ENCODE measurements at places on chromosomes 16 and 17.

GRCh38 chr17:75124041-75124818 lies 7.3 kb downstream of the NT5C start:
- peak; percentile 82 for DNase-seq

GRCh38 chr16:83212301-83212841 lies 585.6 kb downstream of the CDH13 start:
- no peak for DNase-seq

DNA sequence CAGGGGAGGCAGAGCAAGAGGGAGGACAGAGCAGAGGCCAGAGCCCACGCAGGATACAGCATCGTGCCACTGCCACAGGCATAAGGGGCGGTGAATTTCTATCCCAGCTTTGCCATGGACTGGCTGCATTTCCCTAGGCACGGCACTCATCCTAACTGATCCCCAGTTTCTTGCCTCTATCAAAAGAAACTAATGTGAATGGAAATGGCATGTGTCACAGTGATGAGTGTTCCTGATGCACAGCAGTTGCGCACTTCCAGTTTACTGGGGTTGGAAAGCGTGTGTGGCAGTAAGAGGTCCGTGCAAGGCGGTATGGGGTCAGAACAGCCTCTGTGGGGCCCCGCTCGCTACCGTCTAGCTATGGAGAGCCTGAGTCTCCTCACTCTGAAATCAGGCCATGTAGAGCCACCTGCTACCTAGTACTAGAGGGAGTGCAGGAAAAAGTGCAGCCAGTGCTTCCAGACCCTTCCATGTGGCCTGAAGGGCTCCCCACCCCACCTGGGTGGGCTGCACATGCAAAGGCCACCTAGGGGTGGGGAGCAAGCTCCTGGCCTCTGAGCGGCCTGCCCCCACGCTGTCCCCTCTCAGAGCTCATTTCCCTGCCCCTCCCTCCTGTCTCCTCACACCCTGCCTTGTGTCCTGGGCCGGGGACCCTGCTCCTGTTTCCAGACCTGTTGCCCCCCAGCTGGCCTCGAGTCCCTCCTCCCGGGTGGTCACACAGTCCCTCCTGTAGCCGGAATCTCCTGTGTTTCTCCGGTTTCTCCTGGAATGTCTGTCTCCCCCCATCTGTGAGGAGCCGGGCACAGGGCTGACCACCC lies 5.0 kb upstream of the KCNJ18 start:
- DNase-seq: no peak

DNA sequence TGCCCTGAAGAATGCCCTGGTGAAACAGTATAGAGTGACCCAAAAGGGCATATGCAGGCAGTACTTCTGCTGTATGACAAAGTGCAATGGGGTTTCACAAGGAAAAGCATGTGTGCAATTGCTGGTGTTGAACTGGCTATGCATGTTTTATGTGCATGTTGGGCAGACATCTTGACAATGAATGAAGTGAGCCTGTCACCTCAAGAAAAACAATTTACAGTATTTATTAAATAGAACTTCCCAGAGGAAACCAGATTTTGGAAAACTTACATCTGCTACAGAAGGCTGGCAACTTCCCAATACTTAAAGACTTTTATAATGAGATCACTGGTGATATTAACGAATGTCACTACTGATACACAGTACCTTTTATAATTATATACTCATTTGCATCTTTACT lies 30.6 kb downstream of the C17orf67 start:
- no peak for DNase-seq

DNA sequence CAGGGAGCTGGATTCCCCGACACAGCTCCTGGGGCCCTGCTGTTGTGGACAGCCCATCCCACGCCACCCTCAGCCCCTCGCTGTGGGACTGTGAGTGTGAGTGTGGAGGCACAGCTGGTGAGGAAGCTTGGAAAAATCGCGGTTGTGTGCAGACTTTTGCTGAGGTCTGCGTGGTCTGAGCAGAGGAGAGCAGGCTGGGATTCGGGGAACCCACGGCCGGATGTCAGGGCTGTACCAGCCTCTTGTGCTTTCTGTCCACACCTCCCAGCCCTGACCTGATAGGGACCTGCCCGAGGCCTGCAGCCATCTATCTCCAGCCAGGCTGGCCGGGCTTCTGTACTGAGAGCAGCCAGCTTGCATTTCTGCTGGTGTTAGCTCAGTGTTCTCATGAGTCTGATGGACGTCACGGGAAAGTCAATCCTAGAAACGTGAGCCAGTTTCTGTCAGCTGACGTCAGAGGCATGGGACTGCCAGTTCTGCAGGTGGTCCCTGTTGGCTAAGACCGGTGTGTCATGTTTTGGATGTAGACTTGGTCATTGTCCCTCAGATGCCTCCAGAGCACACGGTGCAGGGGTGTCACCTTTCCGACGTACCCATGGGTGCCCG lies 72.8 kb upstream of the ZNF750 start:
- DNase-seq: no peak

DNA sequence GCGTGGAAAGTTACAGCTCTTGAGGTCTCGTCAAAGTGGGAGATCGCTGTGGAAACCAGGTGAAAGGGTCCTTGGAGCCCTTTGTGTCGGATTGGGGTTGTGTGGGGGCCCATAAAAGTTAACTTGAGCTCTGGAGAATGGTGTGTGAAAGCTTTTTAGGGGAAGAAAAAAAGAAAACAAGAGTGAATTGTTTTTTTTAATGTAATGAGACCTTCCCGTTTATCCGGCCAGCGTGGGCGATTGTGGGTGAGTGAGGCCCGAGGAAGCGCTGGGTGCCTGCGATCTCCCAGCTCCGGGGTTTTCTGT lies 150.6 kb downstream of the MSI2 start:
- DNase-seq: no peak

- DNase-seq: no peak
Measured at GRCh38 chr16:30746638-30747175, 1.5 kb upstream of the PHKG2 start.

GRCh38 chr17:16106161-16106891 lies 106.7 kb downstream of the TTC19 start:
- no peak for DNase-seq

DNA sequence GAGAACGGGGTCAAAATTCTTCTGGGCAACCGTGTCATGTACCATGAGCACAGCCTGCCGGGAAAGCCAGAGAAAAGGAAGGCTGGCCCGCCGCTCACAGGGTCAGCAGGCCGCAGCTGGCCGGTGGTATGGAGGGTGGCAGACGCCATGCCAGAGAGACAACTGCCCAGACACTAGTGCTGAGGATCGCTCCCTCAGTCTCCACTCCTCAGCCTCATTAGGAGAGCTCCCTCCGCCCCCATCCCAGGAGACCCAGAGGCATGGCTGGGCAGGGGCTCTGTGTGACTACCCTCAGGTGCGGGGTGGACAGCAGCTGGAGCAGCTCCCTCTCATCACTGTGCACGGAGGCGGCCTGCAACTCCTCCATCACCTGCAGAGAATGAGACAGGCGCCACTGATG lies 3.2 kb downstream of the MPP3 start:
- DNase-seq: no peak

DNA sequence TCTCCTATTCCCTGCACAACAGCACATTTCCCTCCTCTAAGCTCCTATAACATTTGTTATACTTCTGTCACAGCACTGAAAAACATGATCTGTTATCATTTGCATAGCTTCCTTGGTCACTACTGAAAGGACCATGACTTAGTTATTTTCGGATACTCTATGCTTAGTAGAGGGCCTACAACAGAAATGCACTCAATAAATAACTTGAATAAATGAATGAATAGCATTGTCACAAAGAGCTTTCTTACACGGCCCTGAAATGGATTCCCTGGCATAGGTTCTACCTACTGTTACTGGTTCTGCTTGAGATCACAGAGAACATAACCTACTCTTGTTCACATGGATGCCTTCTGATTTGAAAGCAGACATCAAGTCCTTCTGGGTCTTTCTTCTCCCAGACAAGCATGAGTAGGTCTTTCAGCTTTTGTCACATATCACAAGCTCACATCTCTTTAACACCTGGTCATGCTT lies 41.6 kb downstream of the MYO1D start:
- no peak for DNase-seq

DNA sequence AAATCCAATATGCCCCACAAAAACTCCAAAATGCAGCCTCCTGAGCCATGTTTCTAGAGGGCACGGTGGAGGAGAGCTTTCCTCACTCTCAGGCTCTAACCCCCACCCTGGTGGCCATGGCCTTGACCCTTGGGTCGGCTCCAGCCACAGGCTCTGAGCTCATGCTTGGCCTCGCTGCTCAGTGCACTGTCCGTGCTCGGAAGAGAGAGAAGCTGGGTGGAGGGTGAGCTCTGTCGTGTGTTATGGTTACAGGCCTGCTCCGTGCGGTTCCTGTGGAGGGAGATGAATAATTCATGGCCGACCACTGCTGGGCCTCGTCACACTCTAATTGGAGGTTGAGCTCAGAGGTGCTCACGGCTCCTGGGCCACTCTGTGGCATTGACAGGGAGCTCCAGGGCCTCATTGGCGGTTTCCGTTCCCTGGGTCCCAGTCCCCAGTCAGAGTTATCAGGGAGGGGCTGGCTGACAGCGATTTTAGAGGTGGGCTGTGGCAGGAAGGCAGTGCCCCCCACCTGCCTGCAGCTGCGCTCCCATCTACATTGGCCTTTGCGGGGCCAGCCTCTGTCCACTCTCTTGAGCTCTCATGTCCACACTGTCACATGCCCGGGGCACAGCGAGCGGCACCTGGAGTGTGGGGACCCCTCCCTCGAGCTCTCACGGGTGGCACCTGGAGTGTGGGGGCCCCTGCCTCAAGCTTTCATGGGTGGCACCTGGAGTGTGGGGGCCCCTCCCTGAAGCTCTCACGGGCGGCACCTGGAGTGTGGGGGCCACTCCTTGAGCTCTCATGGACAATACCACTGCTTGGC lies 24.9 kb downstream of the ACSF3 start:
- no peak for DNase-seq

GRCh38 chr17:45432405-45433158 lies at the start of gene ARHGAP27:
TSS of gene ARHGAP27 (minus strand) at chr17:45432870. CDS start at chr17:45430279, 2,591 bp downstream.
- DNase-seq: no peak

DNA sequence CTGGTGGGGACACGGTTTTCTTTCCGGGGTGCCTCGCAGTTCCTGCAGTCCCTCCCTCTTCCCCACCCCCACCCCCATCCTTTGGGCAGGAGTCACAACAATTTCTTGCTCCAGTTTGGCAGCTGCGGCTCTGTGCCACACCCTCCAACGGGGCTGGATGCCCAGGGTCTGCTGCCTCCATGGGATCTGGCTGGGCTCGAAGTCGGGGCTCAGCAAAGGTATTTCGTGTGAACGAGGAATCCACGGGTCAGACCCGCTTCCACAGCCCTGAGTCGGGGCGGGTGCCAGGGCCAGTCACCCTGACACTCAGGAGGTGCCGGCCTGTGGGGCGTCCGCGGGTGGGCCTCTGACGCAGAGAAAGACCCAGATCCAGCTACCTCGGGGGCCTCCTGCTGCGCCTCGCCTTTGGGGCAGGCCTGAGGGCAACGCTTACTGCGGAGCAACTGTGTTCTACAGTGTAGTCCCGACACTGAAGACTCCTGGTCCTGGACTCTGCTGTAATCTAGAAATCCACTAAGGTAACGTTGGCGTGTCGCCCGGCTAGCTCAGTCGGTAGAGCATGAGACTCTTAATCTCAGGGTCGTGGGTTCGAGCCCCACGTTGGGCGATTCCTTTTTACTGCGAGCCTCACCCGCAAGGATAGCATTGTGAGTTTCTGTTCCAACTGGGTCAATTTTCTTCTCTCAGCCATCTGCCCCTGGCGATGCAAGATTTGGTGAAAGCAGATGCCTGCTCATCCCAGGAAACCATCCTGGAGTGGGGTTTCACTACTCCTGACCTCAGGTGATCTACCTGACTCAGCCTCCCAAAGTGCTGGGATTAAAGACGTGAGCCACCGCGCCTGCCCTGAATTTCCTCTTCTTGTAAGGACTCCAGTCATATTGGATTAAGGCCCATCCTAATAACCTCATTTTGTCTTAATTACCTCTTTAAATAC lies 12.6 kb upstream of the OR1F1 start:
- DNase-seq: no peak

- DNase-seq: no peak
Measured at GRCh38 chr16:1920727-1921171, 2.5 kb upstream of the HS3ST6 start.

DNA sequence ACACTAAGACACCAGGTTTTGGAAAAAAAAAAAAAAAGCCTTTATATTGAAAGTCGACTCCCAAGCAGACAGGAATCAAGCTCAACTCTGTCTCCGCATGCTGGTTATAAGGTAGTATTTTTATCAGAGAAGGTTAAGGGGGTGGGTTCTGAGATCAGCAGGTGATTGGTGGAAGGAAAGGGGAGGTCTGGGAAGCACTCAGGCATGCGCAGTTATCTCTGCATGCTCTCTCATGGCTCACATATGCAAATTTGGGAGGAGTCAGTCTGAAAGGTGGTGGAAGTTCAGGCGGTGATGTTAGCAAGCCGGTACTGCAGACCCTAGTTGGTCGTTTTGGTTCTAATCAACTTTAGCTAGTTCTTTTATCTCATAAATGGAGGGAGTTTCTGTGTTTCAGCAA lies 357.6 kb upstream of the C16orf82 start:
- DNase-seq: no peak

All from CD4-positive, alpha-beta T cell treated with Interleukin-4 for 4 hours (primary cell).